Brain (organoid and tissue), 16 donors: ENCODE measurements at places on chromosomes 12 and 14.

GRCh38 chr14:99006276-99006675 lies 265.7 kb downstream of the BCL11B start:
- DNase-seq = no peak

GRCh38 chr14:91065266-91065665 lies 4.8 kb upstream of the RPS6KA5 start:
- DNase-seq = no peak

GRCh38 chr14:58026967-58027366 lies 125.0 kb downstream of the ARMH4 start:
- DNase-seq = no peak

DNA sequence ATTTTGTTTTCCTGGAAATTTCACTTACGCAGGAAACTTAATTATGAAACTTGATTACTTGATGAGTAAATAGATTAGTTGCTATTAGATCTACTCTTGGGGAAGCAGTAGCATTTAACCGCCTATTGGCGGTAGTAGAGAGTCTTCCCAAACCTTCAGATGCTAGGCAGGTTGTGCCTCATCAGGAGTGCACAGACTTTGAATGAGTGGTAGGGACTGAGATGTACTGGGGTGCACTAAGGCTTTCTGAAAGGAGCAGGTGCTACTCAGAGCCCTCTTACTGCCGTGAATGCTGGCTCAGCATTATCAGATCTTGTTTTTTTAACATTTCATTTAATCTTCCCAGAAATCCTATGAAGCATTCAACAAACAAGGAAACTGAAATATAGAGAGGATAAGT lies 7.7 kb downstream of the GATC start:
- no peak for DNase-seq

DNA sequence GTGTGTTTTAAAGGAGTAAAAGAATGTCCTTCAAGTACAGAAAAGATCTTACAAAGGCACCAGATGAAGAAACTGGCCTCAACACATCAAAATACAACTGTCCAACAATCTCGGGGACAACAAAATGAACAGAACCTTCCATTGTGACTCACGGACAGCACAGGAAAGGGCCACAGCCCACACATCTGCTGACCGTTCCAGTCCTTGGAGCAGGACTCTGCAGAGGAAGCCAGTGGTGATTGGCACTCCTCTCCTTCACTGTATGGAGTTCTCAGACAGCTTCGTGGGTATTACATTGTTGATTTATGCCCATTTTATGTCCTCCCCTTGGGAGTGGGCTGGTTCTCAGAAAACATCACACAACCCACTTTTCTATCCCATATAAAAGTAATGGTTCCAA lies 32.5 kb upstream of the TC2N start:
- no peak for DNase-seq

DNA sequence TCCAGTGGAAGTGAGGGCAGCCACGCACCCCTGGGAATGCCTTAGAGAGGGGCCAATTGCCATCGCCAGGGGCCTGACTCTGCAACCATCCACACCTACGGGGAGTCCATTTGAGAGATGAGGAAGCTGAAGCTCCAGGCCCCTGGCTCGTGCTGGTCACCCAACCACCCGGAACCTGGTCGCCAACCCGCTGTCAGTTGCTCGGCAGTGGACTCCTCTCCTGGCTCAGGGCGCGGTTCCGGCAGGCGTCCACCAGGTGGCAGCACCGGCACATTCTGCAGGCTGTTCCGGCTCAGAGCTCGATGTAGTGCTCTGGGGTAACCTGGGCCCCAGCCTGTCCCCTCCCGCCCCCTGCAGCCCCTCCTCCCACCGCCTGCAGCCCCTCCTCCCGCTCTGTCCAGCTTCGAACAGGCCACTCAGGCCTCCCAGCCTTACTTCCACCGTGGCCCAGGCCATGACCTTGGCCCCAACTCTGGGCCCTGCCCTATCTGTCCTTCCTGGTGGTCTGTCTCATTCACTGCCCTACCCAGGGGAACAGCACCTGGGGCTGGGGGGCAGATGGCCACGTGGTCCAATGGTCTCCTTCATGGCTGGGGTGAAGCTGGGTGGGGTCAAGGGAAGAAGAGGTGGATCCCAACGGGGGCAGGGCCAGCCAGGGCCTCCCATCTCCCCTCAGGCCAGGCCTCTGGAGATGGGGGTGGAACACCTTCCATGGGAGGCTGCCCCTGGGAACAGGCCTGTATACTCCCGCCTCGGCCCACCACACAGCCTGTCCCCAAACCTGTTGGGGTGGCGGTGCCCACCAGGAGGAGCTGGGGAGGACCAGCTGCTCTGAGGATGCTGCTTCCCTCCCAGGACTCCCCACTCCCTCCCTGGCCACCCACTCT lies 15.7 kb downstream of the SIVA1 start:
- DNase-seq = peak; percentile 92
